Myocyte (in vitro differentiated cells): ENCODE measurements at places on chromosomes 4 and X.

DNA sequence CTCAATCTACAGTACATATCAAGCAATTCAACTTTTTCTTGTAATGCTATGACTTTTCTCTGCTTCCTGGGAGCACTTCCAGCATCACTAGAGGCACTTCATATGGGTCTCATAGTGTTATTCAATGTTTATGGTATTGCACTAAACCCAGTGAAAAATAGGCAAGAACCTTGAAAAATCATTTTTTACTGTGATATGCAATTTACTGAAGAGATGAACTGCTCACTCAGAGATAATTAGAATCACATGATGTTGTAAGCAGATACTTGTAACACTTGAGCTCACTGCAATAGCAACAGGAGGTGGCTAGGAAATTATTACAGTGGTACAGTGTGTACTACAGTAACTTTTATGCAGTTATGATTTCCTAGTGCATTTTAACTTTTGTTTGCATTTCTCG lies 93.3 kb downstream of the RASGEF1B start:
- no peak for DNase-seq

GRCh38 chr4:110622841-110623717 lies at the start of gene PITX2:
TSS of gene PITX2 (minus strand) at chr4:110623077. CDS start at chr4:110622460, 617 bp downstream.
- peak; percentile 99 for DNase-seq

DNA sequence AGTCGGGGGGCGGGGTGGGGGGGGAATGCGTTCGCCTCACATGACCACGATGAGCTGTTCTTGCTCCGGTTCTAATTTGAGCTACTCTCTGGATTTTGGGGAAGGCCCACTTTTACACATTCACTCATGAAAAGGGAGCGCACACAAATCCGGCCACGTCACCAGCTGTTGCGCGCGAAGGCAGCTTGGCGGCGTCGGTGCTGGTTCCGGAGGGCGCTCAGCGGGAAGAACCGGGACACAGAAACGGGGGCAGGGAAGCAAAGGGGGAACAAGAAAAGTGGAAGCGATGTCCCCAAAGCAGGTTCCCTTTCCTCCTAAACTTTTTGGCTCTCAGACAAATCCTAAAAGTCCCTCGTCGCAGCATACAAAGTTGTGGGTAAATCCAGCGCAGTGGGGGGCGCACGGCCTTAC lies 605 bp downstream of the ANXA5 start:
- DNase-seq, result peak; percentile 86

- DNase-seq, result no peak
Measured at GRCh38 chr4:38386654-38387188, 277.3 kb upstream of the KLF3 start.

DNA sequence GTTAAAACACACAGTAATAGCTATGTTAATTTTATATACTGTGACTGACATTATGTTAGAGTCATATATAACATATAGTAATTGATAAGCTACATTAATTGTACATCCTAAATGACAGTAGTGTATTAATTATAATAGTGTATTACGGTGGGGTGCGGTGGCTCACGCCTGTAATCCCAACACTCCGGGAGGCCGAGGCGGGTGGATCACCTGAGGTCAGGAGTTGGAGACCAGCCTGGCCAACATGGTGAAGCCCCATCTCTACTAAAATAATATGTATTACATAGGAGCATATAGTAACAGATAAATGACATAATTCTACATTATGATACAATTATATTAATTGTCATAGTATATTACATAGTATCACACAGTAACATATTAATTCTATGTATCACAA lies 12.2 kb downstream of the ASMTL start:
- no peak for DNase-seq

DNA sequence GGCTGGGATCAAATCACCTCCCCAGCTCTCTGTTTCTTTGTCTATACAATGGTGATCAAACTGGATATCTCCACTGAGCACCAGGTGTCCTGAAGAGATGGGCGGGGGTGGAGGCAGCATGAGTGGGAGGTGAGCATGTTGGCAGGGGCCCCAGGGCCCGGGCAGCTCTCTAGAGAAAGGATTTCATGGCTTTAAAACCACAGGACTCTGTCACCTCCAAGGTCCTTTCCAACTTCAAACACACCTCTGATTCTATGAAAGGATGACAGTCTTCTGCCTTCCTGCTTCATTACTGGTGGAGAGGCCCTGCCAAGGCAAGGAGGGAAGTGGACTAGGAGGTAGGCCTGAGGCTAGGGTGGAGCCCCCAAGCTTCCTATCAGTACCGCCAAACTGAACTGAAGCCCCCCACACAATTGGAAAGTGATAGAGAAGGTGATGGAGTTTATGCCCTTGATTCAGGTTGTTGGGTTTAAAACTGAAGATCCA lies 38.6 kb downstream of the TRIM2 start:
- no peak for DNase-seq

DNA sequence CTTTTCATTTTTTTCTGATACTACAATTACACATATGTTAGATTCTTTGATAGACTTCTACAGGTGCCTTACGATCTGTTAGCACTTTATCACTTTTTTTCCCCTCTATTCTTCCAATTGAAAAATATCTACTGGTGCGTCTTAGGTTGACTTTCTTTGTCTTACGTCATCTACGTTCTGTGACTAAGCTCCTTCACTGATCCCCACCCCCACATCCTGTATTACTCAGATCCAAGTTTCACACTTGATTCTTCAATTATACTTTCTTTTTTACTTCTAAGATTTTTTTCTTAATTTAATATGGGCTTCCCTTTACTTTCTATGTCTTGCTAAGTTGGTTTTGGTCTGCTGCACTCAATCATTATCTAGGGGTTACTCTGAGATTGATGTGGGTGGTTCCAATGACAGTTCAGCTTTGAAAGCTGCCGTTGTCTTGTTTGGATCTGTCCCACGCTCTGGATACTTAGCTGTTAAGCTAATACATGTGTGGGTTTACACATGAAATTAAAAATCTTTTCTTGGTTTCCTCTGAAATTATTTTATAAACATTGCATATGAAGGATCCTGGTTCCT lies 1321.1 kb downstream of the RAPGEF2 start:
- DNase-seq, result peak; percentile 23

- DNase-seq, result no peak
Measured at GRCh38 chrX:1231850-1232465, 19.5 kb upstream of the CRLF2 start.

- peak; percentile 42 for DNase-seq
Measured at GRCh38 chr4:110309675-110310074, 111.3 kb upstream of the ELOVL6 start.

- no peak for DNase-seq
Measured at GRCh38 chr4:41213625-41214135, 662 bp downstream of the APBB2 start.

GRCh38 chr4:10256203-10256602 lies 139.6 kb upstream of the WDR1 start:
- DNase-seq, result no peak

GRCh38 chrX:24720036-24720435 lies 26.3 kb downstream of the POLA1 start:
- no peak for DNase-seq

DNA sequence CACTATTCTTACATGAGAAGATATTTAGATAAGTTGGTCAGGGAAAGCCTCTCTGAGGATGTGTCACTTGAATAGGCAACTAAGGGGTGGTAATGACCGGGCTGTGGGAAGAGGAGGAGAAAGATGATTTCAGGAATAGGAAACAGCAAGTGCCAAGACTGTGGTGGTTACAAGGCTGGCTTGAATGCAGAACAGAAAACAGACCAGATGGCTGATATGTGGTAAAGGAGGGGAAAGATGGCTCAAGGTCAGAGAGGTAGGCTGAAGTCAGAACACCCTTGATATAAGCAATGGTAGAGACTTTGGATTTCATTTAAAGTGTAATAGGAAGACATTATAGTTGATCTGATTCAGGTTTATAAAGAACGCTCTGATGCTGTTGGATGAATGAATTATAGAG lies 15.0 kb downstream of the TLR7 start:
- no peak for DNase-seq

GRCh38 chrX:109880629-109881028 lies 122.3 kb upstream of the TMEM164 start:
- no peak for DNase-seq

GRCh38 chrX:12702509-12703091 lies 88.6 kb upstream of the PRPS2 start:
- DNase-seq, result no peak

DNA sequence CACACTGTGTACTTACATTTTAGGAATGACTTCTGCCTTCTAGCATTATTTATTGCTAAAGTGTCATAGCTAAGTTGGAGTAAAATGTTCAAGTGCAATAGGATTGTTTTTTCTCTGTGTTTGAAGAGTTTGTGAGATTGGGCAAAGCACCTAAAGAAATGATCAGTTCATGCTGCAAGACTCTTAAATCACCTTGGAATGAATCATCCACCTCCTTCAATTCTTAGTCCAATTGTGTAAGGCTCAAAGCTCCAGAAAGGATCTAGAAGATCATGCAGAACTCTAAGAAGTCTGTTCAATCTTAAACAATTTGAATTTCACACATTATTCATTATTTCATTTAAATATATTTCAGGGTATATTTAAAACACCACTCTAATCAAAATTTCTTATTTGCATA lies 137.1 kb downstream of the AMELX start:
- no peak for DNase-seq

DNA sequence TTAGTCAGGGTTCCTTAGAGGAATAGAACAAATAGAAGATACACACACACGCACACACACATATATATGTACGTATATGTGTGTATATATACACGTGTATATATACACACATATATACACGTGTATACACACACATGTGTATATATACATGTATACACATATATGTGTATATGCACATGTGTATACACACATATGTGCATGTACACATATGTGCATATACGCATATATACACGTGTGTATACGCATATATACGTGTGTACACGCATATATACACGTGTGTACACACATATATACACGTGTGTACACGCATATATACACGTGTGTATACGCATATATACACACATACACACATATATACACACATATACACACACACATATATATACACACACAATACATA lies 41.5 kb downstream of the ASMT start:
- DNase-seq, result no peak

DNA sequence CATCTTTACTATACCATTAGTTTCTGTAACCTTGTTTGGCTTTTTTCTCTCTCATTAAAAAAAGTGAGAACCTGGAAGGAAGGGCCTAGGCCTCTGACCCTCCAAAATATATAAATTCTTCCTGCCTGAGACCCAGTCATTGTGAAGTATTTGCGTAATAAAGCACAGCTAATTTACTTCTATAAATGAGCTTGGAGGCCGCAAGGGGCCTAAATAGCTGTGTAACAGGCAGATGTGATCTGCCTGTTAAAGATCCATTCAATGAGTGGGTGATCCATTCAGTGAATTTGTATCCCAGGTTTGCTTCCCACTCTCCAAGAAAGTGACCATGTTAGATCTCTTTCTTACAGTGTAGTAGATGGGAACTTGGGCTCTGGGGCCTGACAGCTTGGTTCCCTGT lies 595 bp upstream of the PYURF start:
- DNase-seq, result no peak

GRCh38 chrX:15674514-15674840 lies 9.9 kb upstream of the CLTRN start:
- no peak for DNase-seq
